Body of pancreas (tissue), 4 donors: ENCODE measurements at places on chromosomes 6 and 20.

GRCh38 chr6:168554472-168554871, 113.5 kb downstream of the SMOC2 start:
- no peak for DNase-seq

DNA sequence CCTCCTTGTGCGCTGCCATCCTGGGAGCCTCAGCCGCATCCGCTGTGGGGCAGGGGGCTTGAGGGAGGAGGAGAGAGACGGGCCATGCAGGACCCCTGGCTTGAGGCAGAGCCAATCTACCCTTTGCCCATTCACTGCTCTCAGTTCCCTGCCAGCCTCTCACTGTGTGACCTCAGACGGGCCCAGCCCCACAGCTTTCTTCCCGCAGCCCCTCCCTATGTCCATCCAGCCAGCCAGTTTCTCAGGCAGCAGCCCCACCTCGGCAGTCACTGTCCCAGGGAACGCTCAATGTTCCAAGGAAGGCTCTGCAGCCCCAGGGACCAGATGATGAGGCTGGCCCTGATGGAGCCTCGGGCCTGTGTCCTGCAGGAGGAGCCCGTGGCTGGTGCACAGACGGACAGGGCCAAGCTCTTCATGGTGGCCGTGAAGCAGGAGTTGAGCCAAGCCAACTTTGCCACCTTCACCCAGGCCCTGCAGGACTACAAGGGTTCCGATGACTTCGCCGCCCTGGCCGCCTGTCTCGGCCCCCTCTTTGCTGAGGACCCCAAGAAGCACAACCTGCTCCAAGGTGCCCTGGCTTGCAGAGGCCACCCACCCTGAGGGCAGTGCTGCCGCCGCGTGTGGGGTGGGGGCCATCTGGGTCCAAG, 3.9 kb upstream of the TNFRSF6B start:
- DNase-seq, result no peak

- DNase-seq, result no peak
Measured at GRCh38 chr6:84450018-84450417, 222.6 kb upstream of the CEP162 start.

- peak; percentile 15 for DNase-seq
Measured at GRCh38 chr6:145026267-145026679, 709.0 kb downstream of the EPM2A start.

GRCh38 chr6:109961611-109962041, 16.5 kb upstream of the GPR6 start:
- DNase-seq, result no peak

GRCh38 chr6:165726965-165727381, 63.9 kb upstream of the PDE10A start:
- DNase-seq, result no peak

DNA sequence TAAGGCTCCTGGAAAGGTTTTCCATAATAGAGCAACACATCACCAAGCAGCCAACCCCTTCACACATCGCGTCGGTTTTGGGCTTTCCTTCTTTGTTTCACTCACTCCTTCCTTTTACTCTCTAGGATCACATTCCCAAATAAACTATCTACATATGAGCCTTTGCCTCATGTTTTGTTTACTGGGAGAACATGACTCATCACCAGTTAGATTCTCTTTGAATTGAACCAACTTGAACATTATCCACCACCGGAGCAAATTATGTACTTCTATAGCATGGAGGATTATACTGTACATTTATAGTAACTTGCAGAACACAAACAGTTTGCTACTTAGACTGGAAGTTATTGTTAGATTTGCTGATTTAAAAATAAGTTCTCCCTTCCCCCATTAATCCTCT, 41.0 kb downstream of the SAMD5 start:
- DNase-seq, result no peak

DNA sequence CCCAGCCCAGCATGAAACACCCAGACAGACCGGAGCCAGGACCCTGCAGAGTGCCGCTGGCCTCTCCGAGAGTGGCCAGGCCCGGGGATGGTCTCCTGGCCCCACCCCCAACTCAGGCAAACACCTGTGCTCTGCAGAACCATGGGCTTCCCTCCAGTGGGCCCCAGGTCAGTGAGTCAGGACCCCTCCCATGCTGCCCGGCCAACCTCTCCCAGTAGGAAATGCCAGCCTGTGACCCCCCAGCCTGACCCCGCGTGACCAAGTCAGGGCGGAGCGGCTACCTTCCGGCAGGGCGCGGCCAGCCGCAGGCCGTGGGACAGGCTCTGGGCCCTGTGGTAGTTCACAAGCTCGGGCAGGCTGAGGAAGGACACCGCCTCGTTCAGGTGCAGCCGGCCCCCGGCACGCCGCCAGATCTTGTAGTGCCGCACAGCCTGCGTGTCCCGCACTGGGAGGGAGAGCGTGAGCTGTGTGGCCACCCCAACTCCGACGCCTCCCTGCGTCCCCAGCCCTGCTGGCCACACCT, 3.2 kb downstream of the PTK6 start:
- peak; percentile 70 for DNase-seq
